ENCODE measurements at places on chromosomes 5 and 9.

DNA sequence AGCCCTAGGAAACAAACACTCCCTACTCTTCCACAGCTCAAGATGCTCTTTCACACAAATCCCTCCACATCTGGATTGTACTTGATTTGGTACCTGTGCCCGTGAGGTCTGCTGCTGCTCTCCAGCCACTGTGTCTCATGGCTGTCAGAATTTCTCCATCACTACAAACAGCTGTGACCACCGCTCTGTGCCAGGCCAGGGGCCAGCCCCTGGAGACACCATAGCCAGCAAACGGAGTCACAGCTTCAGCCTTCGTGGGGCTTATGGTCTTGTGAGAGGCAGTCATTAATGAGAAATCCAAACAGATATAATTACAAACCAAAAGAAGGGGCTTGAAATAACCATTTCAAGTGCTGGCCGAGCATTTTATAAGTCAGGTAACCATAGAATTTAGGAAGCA, 43.6 kb downstream of the ADAM19 start:
- DNase-seq, result no peak

DNA sequence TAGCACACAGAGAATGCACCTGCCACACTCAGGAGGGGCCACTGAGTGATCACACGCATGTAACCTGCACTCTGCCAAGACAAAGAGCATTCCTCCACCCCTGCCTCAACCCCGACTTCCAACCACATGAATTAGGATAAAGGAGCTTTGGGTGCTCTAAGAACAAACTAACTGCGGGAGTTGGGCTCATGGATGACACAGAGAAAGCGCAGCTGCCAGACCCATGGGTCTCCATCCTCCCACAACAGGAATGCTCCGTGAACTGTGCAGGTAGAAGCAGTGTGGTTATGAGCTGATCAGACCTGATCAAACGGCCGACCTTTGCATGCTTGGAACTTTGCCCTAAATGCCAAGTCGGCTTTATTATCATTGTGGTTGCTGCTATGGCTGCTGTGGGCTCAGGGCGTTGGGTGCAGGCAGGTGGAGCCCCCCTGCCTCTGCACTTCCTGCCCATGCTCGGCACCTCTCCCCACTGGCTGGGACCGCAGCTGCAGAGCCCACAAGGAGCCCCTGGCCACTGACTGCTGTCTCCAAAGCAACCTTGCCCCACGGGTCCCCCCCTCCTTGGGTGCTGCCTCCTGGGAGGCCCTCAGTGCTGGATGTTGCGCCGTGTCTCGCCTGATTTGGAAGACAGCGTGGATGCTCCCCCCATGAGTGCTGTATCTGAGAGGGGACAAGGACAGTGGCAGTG, 2.6 kb upstream of the SLC6A3 start:
- DNase-seq, result no peak

DNA sequence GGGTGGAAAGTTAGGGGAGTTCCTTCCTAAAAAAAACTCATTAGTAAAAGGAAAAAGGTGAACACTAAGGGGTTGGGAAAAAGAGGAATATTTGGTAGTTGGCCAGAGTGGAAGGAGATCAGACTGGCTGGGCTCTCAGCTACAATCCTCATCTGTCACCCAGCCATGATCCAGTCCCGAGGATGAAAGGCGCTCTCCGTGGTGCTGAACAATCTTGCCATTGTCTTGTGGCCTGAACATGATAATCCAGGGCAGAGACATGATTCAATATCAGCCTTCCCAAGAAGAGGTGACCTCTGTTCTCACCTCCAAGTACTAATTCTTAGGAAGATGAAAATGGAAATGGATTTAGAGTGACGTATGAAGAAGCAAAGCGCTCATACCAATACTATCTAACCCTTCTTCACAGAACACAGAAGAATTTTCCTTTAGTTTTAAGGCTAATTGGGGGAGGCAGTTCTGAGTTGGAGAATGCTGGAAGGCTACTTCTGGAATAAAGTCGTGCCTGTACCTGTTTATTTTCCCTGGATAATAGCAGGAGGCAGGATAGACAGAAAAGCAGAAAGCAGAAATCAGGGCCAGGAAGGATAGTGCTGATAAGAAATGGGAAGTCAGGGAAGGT, 36.6 kb upstream of the MYORG start:
- DNase-seq, result peak; percentile 22

DNA sequence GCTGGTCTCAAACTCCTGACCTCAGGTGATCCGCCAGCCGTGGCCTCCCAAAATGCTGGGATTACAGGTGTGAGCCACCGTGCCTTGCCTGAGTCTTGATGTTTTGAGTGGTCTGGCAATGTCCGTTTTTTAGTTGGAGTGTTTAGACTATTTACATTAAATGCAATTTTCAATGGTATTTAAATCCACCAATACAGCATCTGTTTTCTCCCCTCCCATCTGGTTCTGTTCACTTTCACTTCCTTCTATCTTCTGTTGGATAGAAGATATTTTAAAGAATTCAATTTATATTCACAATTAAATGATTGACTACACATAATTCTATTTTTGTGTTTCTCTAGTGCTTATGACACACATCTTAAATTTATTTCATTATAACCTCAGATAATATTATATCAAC, 26.0 kb upstream of the PCAT7 start:
- no peak for DNase-seq

DNA sequence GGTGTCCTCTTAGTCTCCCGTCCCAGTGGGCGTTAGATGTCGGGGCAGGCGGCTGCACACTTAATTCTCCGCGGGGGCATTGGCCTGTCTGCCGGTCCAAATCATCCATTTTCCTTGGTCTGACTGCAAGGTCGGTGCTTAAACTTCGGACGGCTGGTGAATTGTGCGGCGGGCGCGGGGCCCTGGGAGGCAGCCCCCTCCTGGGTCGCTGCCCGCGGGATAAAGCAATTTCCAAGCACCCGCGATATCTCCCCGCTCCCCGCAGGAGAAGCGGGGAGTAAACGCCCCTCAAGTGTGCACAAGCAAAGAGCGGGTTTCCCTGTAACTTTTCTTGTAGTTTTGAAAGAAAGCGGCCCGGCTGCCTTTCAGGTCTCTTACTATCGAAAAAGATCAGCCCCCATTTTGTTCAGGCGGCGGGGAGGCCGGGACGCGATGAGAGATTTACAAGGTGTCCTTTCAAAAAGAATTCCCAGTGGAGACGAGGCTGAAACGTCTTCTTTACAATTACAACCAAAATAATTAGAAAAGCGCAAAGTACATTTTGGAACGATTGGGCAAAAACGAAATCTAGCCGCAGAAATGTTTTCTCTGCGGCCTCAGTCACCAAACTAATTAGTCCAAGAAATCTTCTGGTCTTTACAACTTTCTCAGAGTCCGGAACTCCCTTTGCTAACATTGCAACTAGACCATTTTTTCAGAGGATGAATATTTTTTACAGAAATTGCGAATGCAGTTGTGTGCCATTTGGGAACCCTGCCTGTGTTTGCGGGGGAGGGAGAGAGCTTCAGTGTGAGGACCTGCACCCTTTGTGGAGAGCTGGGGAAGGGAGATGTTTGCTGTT, 1.8 kb downstream of the IRX1 start:
- no peak for DNase-seq

- no peak for DNase-seq
These were observed 271.0 kb upstream of the SLC30A5 start for GRCh38 chr5:68822796-68823195.

DNA sequence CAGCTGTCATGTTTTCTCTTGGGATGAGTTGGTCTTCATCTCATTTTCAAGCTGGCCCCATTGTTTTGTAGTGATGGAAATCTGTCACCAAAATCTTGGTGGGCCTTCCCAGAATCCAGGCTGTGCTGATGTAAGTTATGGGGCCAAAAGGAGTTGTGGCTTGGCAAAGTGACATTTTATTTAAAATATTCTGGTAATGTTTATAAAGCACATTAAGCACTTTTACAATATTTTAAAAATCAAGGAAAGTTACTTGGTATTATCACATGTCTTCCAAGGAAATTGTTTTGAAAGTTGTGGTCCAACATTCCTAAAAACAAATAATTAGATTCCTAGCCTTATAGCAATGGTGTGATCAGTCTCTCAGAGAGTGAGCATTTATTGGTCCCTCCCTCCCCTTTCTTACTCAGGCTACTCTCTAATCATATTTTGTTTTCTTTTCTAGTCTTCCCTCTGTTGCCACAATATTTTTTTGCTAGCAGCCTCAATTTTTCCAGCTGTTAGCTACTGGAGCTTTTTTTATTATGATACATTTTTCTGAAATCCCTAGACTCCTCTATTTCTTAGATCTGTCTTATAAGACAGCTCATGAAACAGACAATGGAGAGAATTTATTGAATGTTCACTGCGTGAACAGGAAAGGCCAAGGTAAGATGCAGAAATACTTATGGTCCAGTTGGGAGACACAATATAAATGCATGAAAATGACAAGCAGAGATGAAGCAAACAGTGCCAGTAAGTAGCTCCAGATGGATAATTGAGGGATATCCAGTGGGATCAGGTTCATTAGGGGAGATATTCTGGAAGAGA, 408.1 kb upstream of the ZNF608 start:
- DNase-seq, result no peak

- no peak for DNase-seq
These were observed 28.5 kb upstream of the AKNA start for GRCh38 chr9:114416290-114416689.

DNA sequence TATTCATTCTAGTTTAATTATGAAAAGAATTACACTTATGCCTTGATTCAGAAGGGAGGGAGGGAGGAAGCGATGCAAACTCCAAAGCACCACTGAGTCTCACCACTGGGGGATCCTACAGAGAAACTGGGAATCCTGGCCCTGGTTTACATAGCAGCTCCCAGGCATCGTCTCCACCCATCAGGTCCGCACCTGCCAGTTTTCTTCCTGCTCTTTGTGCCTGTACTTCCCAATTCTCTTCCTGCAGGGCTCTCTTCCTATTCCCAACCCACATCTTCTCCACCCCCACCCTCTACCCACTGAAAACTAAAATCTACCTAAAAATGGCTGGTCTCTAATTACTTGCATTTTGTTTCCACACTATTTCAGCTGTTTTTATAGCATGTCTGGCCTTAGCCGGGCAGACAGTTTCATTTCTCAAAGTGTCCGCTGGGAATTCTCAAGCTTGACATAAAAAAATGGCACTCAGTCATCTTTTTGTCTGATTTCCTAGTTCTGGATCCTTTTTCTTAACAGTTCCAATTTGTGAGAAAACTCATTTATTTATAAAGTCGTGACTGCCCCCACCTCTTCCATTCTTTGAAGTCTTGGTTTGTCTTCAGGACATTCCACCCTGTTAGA, 1.6 kb upstream of the TNIP1 start:
- DNase-seq, result no peak

DNA sequence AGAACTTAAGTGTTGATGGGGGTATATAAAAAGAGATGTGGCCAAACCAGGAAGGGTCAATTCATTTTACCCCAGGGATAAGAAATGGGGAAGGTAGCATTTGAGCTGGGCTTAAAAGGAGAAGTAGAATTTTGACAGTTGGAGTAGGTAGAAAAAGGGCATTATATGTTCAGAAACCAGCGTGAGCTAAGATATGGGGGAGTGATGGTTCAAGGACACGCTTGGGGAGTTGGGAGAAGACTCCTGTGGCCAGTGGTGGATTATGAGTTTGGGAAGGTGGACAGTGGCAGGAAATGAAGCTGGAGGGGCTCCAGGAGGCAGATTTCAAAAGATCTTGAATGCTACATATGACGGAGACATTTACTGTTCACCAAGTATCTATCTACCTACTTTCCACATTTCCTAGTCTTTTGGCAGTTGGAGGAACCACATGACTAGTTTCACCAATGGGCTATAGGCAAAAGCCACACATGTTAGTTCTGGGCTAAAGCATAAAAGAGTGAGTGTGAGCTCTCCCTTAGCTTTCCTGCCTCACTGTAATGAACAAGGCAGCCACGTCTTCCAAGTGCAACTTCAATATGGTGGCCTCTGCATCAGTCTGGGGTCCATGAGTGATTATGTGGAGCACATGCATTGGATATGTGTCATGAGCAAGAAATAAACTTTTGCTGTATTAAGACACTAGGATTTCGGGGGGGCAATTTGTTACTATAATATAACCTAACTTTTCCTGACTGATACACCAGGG, 15.7 kb upstream of the GSN start:
- DNase-seq, result no peak

GRCh38 chr9:76414661-76415060, 20.4 kb upstream of the RFK start:
- DNase-seq, result no peak

- DNase-seq, result no peak
These were observed 585.2 kb downstream of the ZNF608 start for GRCh38 chr5:124161266-124161665.

GRCh38 chr9:68705531-68706362, 707 bp downstream of the PIP5K1B start:
- no peak for DNase-seq

DNA sequence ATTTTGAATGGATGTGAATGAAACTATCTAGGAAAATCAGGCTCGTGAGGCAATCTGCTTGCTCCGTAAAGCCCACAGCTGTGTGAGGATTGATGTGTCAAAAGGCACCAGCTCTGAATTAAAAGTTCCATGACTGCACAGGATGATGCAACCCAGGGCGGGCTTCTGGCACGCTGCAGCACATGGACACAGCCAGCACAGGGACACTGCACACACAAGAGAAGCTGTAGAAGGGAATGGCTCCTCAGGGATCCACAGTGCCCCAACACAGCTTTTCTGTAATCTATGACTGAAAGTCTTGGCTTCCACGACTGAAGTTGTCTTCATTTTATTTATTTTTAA, 151.0 kb downstream of the GCNT1 start:
- DNase-seq, result no peak

- no peak for DNase-seq
These were observed 75.0 kb upstream of the TRIO start for GRCh38 chr5:14068136-14068535.

- DNase-seq, result no peak
These were observed 76.5 kb downstream of the DAP start for GRCh38 chr5:10684303-10685086.

- no peak for DNase-seq
These were observed 30.4 kb downstream of the CAMK4 start for GRCh38 chr5:111254613-111255012.

GRCh38 chr5:173954671-173955521, 34.1 kb upstream of the C5orf47 start:
- DNase-seq, result no peak

- no peak for DNase-seq
These were observed 180.2 kb upstream of the ZNF618 start for GRCh38 chr9:113695901-113696300.

GRCh38 chr9:37062336-37062735, 28.3 kb upstream of the PAX5 start:
- DNase-seq, result no peak
